Immature natural killer cell (primary cell): ENCODE measurements at places on chromosomes 11 and 22. TPM values are rescaled to one million over a fixed set of nuclear protein-coding genes. Genes with fewer than 3 reads are reported as not detected.

DNA sequence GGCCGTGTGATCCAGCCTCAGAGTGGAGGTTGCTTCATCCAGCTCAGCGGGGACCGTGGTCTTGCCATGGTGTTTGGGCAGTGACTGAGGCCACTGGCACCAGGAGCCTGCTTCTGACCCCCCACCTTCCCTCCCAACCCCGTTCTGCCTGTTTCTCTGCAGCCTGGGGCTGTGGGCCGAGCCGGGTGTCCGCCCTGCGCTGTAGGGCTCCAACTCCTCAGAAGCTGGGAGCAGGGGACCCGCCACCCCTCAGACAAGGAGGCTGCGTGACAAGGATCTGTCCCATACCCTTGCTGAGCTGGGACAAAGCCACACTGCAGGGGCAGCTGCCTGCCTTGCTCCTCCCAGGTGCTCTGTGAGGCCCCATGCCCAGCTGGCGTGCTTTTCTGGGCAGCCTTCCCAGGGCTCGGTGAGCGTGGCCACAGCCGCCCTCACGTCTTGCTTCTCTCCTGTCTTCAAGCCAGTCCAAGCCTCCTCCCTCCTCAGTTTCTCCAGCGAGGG, 11.7 kb upstream of the ARFGAP3 start:
- H3K4me1 ChIP-seq, result peaks cover 3% of the 10 kb centered on the region
- H3K36me3 ChIP-seq, result no peaks in the 10 kb centered on the region
- H3K4me3 ChIP-seq, result no peak overlapping the region
- no peak for DNase-seq
- H3K27me3 ChIP-seq, result no peaks in the 10 kb centered on the region

The SLC43A3 gene
- polyA plus RNA-seq, result 11.4 TPM

The SLC22A8 gene
- polyA plus RNA-seq, result not detected

GRCh38 chr11:73659961-73660360, 13.6 kb downstream of the PLEKHB1 start:
- no peak overlapping the region for H3K4me3 ChIP-seq
- H3K27me3 ChIP-seq, result peaks cover 6% of the 10 kb centered on the region
- H3K36me3 ChIP-seq, result no peaks in the 10 kb centered on the region
- peaks cover 16% of the 10 kb centered on the region for H3K4me1 ChIP-seq
- DNase-seq, result no peak
- H3K27ac ChIP-seq, result no peak overlapping the region

DNA sequence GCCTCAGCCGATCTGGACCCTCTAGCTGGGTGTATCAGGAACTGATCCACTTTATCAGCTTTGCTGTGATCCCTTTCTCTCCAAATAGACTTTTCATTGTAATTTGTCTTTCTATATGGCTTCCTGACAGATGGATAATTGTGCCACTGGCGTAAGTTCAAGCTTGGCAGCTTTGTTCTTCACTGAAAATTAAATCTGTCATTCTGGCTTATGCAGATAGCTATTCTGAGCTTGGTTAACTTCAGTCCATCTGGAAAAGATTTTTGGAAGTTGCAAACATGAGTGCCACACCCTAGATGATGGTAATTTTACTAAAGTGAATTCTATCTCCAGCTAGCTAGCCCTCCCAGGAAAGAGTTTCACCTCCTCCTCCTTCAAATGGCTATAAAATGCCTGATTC, 8.1 kb downstream of the OR5A2 start:
- no peaks in the 10 kb centered on the region for H3K36me3 ChIP-seq
- H3K4me1 ChIP-seq, result peaks cover 2% of the 10 kb centered on the region
- peaks cover 6% of the 10 kb centered on the region for H3K27me3 ChIP-seq
- DNase-seq, result no peak

GRCh38 chr11:109390752-109391151, 31.2 kb upstream of the C11orf87 start:
- H3K36me3 ChIP-seq, result no peaks in the 10 kb centered on the region
- no peaks in the 10 kb centered on the region for H3K27me3 ChIP-seq
- no peak overlapping the region for H3K27ac ChIP-seq
- no peak for DNase-seq

The UBQLN3 gene
- polyA plus RNA-seq, result not detected

- no peak overlapping the region for H3K4me3 ChIP-seq
- no peak for DNase-seq
- peaks cover 7% of the 10 kb centered on the region for H3K36me3 ChIP-seq
- H3K27me3 ChIP-seq, result no peaks in the 10 kb centered on the region
- H3K27ac ChIP-seq, result no peak overlapping the region
- H3K4me1 ChIP-seq, result peaks cover 40% of the 10 kb centered on the region
Observed at GRCh38 chr11:7532405-7533145, 18.8 kb downstream of the PPFIBP2 start.

- no peaks in the 10 kb centered on the region for H3K36me3 ChIP-seq
- no peak for DNase-seq
- H3K27me3 ChIP-seq, result peaks cover 3% of the 10 kb centered on the region
- H3K4me1 ChIP-seq, result no peaks in the 10 kb centered on the region
- H3K4me3 ChIP-seq, result no peak overlapping the region
Observed at GRCh38 chr11:12876988-12877387, 132.1 kb upstream of the RASSF10 start.

The C11orf91 gene
- not detected for polyA plus RNA-seq

The MPPED2 gene
- 1.7 TPM for polyA plus RNA-seq

DNA sequence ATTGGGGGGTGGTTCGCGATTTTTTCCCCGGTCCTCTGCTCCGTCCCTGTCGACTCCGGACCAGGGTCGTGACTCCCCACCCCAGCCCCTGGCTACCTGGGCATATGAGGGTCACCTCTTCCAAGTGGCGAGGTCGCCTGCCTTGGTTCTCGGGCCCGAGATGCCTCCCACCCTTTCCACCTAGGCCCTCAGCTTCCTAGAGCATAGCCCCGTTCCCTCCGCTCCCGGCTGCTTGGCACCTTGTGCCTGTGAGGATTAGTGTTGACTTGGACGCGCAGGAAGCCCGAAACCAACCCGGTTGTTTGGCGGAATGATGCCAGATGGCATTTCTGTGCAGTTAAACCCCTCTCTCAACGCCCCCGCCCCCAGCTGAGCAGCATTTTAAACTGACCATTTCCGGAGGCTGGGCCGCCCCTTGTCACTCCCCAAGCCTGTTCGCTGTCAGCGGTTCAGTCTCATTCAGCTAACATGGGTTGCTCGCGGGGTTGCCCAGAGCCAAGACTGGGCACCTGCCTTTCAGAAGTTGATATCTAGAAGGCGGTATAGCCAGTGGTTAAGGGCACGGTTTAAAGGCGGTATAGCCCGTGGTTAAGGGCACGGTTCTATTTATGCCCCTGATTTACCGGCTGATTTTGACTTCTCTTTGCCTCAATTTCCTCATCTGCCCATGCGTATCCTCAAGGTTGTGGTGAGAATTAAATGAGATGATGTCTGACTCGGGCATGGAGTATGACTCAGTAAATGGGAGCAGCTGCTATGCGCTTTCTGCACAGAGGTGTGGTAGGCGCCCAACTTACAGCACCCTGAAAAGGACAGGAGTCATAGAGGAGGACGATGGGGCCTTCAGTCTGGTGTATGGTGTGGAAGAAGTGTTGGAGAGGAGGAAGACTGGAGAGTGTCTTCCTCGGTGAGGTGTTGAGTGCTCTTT, 639 bp downstream of the INCENP start:
- H3K36me3 ChIP-seq, result no peaks in the 10 kb centered on the region
- H3K27ac ChIP-seq, result peak overlapping the region; percentile 87
- H3K27me3 ChIP-seq, result peaks cover 8% of the 10 kb centered on the region
- peak; percentile 5 for DNase-seq

GRCh38 chr22:29151316-29151715, 54.4 kb upstream of the EMID1 start:
- no peaks in the 10 kb centered on the region for H3K36me3 ChIP-seq
- no peak overlapping the region for H3K4me3 ChIP-seq
- no peak for DNase-seq
- H3K4me1 ChIP-seq, result peaks cover 7% of the 10 kb centered on the region
- no peak overlapping the region for H3K27ac ChIP-seq
- H3K27me3 ChIP-seq, result peaks cover 9% of the 10 kb centered on the region

- H3K36me3 ChIP-seq, result no peaks in the 10 kb centered on the region
- H3K4me1 ChIP-seq, result no peaks in the 10 kb centered on the region
- no peak for DNase-seq
Observed at GRCh38 chr11:64378335-64378880, 19.4 kb downstream of the RPS6KA4 start.

The SCN3B gene
- not detected for polyA plus RNA-seq

DNA sequence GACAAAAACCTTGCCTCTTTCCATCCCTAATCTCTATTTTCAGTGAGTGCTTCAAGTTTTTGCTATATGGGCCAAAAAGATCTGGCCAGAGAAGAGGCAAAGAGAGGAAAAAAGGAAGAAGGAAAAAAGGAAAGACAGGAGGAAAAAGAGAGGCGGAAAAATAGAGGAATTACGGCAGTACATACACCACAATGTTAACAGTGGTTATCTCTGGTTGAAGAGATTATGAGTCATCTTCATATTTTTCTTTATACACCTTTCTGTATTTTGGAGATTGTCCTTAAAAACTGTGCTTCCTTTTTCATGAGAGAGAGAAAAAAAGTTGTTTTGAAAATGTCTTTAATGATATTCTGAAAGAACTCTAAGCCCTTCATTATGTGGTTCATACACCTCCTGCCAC, 133.7 kb downstream of the SBF2 start:
- DNase-seq, result no peak
- no peak overlapping the region for H3K27ac ChIP-seq
- no peak overlapping the region for H3K4me3 ChIP-seq
- H3K36me3 ChIP-seq, result peaks cover 5% of the 10 kb centered on the region
- H3K4me1 ChIP-seq, result peaks cover 24% of the 10 kb centered on the region

GRCh38 chr11:84089072-84090057, 803.2 kb upstream of the CCDC90B start:
- H3K27ac ChIP-seq, result no peak overlapping the region
- no peaks in the 10 kb centered on the region for H3K27me3 ChIP-seq
- H3K4me1 ChIP-seq, result no peaks in the 10 kb centered on the region

DNA sequence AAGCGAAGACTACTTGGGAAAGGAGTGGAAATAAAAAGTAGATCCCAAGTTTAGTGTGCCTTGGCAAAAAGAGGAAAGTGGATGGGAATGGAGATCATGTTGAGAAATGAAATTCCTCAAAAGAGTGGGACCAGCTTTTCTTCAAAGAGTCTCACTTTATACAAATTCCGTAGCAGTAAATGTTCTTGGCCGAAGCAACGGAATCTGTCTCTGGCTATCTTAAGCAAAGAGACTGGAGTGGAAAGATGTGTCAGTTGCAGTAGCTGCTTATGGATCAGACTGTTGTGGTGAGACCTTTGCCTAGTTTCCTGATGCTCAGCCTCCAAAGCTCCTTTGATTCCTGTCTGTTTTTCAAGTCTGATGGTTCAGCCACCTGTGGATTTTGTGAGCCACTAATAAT, 73.6 kb downstream of the CSTPP1 start:
- no peaks in the 10 kb centered on the region for H3K4me1 ChIP-seq
- H3K27me3 ChIP-seq, result no peaks in the 10 kb centered on the region

GRCh38 chr11:45025716-45026492, 75.2 kb upstream of the TP53I11 start:
- peaks cover 6% of the 10 kb centered on the region for H3K4me1 ChIP-seq
- peaks cover 6% of the 10 kb centered on the region for H3K27me3 ChIP-seq
- H3K4me3 ChIP-seq, result no peak overlapping the region
- no peaks in the 10 kb centered on the region for H3K36me3 ChIP-seq
- no peak for DNase-seq
- H3K27ac ChIP-seq, result no peak overlapping the region

The TRIM64 gene
- polyA plus RNA-seq, result not detected

DNA sequence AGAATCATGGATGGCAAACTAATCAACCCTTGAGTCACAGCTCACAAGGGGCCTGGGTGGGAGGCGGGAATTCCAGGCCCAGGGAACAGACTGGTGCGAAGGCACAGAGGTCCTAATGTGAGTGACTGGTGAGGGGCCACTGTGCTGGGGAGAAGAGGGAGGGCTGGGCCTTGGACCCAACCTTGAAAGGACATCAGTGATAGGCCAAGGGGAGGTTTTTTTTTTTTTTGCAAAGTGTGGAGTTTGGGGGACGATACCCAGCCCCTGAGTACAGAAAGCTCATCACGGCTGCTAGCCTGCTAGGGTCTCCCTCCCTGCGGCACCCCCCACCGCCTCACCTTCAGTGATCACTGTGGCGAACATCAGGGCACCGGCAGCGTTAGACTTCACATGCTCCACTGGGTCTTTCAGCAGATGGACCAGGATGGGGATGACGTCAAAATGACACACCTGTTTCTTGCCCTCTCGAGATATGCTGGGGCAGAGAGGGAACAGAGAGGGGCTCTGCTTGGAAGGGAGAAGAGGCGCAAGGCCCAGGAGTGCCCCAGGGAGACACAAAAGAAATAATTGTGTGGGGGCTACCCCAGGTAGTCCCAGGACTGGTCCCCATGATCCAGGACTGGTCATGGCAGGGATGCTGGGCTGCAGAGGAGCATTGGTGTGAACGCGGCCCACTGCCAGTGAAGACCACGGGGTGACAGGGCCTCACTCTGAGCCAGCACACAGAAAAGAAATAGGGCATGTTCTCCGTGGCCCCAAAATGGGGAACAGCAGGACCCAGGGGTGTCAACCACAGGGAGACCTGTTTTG, 8.6 kb upstream of the GNAZ start:
- no peak overlapping the region for H3K4me3 ChIP-seq
- H3K4me1 ChIP-seq, result no peaks in the 10 kb centered on the region
- no peaks in the 10 kb centered on the region for H3K36me3 ChIP-seq
- peaks cover 2% of the 10 kb centered on the region for H3K27me3 ChIP-seq

The MRGPRF gene
- polyA plus RNA-seq, result not detected

DNA sequence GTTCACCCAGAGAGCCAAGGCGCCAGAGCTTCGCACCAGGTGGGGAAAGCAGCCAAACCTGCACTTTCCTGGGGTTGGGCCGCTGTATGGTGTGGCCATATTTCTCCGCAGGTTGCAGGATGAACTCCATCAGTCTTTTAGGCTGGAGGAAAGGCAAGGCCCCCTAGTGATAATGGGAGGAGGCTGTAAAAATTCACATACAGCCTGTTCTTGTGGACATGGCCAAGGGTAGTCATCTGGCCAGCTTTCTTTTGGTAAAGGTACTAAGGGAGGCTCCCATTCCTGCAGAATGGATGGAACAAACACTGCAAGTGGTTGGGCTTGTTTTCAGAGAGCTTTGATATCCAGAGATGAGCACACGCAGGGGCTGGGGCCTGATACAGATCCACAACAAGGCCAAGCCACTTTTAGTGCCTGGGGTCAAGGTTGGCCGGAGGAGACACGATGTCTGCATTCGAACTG, 29.6 kb downstream of the C22orf31 start:
- H3K27me3 ChIP-seq, result peaks cover 17% of the 10 kb centered on the region
- H3K36me3 ChIP-seq, result peaks cover 4% of the 10 kb centered on the region
- H3K4me1 ChIP-seq, result peaks cover 31% of the 10 kb centered on the region
- peak overlapping the region; percentile 80 for H3K4me3 ChIP-seq

GRCh38 chr11:9802291-9802861, 138.5 kb downstream of the SWAP70 start:
- DNase-seq, result no peak
- H3K36me3 ChIP-seq, result peaks cover 14% of the 10 kb centered on the region
- H3K27me3 ChIP-seq, result no peaks in the 10 kb centered on the region
- no peak overlapping the region for H3K4me3 ChIP-seq
- no peaks in the 10 kb centered on the region for H3K4me1 ChIP-seq
